ENCODE measurements at places on chromosomes 7 and 10.
A peak's percentile ranks its signal among the peaks of the same experiment; 100 is the strongest.

GRCh38 chr7:55055479-55055878, 36.7 kb downstream of the EGFR start:
- peak overlapping the region; percentile 96 for H3K27ac ChIP-seq
- no peak overlapping the region for H3K4me3 ChIP-seq
- H3K36me3 ChIP-seq = peaks cover 88% of the 10 kb centered on the region
- H3K4me1 ChIP-seq = peaks cover 86% of the 10 kb centered on the region

DNA sequence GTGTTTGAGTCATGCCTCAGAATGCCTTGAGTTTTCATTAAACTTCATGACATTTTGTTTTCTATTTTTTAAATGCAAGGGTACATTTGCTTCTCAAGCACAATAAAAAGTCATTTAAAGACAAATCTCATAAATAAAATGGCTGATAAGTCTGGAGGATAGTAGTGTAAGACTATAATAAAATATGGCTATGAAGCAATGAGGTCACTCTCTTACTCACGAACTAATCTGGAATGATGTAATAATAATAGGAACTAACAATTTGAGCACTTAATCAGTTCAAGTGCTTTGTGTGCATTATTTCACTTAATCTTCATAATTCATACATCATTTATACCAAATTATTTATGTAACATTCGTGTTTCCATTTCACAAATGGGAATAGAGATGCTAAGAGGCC, 149.3 kb upstream of the CTTNBP2 start:
- no peak for DNase-seq
- H3K27me3 ChIP-seq = no peaks in the 10 kb centered on the region
- no peaks in the 10 kb centered on the region for H3K4me1 ChIP-seq
- no peak overlapping the region for H3K4me3 ChIP-seq

DNA sequence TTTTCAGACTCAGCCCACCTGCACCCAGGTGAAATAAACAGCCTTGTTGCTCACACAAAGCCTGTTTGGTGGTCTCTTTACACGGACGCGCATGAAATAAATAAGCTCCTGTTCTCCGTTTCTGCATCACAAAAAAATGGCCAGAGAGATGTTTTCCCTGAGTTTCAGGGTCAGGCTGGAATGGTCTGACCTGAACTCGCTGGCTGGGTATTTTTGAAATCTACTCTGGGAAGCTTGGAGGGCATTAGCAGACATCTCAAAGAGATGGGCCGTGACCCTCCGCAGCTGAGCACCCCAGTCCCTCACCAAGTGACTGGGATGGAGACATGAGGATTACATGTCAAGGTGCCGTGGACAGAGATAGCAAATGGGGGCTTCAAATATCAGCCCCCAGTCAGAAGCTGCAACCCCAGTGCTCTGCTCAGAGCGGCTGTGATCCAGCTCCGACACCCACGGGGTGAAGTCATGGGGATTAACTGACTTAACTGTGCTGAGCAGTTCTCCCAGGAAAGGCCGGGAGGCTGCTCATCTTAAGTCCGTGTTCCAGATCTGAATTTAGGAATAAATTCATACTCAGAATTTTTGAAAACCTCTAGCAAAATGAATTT, 22.3 kb downstream of the CALML5 start:
- no peaks in the 10 kb centered on the region for H3K27me3 ChIP-seq
- no peaks in the 10 kb centered on the region for H3K4me1 ChIP-seq
- no peak overlapping the region for H3K27ac ChIP-seq
- DNase-seq = no peak
- no peak overlapping the region for H3K4me3 ChIP-seq

GRCh38 chr7:127770885-127771284, 118.9 kb downstream of the SND1 start:
- peaks cover 21% of the 10 kb centered on the region for H3K36me3 ChIP-seq
- H3K27me3 ChIP-seq = no peaks in the 10 kb centered on the region
- peaks cover 4% of the 10 kb centered on the region for H3K4me1 ChIP-seq
- H3K4me3 ChIP-seq = no peak overlapping the region

- no peaks in the 10 kb centered on the region for H3K27me3 ChIP-seq
- H3K4me1 ChIP-seq = no peaks in the 10 kb centered on the region
- H3K36me3 ChIP-seq = no peaks in the 10 kb centered on the region
- peak overlapping the region; percentile 88 for H3K4me3 ChIP-seq
- peak overlapping the region; percentile 62 for H3K27ac ChIP-seq
Observed at GRCh38 chr10:74824900-74825370, 1.5 kb upstream of the KAT6B start.

DNA sequence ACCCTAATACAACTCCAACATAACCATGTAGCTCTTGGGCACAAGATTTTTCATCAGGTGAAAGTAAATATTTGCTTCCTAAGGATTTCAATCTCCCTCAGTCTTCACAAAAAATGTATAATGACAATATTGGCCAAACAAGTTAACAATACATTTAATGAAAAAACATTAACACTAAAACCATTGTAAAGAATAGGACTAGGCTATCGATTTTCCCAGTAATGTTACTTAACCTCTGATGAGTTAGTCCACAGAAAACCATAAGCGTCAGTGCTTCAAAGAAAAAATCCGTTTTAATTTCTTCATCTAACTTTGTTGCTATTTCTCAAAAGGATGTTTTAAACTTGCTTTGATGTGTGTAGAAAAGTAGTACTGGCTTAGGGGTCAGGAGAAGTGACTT, 1.2 kb downstream of the ZNF33B start:
- no peaks in the 10 kb centered on the region for H3K27me3 ChIP-seq
- DNase-seq = no peak
- peak overlapping the region; percentile 81 for H3K27ac ChIP-seq
- H3K4me1 ChIP-seq = peaks cover 18% of the 10 kb centered on the region
- H3K36me3 ChIP-seq = peaks cover 35% of the 10 kb centered on the region
- H3K4me3 ChIP-seq = peak overlapping the region; percentile 76

- peaks cover 21% of the 10 kb centered on the region for H3K4me1 ChIP-seq
- no peaks in the 10 kb centered on the region for H3K27me3 ChIP-seq
- DNase-seq = peak; percentile 75
- H3K27ac ChIP-seq = peak overlapping the region; percentile 49
- H3K4me3 ChIP-seq = no peak overlapping the region
Observed at GRCh38 chr7:47379629-47380324, 202.1 kb downstream of the TNS3 start.

- H3K27ac ChIP-seq = no peak overlapping the region
- DNase-seq = no peak
- peaks cover 3% of the 10 kb centered on the region for H3K36me3 ChIP-seq
- H3K27me3 ChIP-seq = no peaks in the 10 kb centered on the region
Observed at GRCh38 chr7:23696916-23697441, 13.0 kb upstream of the STK31 start.

- H3K4me3 ChIP-seq = peak within 1 kb of the TSS; percentile 5
- H3K27me3 ChIP-seq = no peaks in the 10 kb centered on the region
- H3K36me3 ChIP-seq = no peaks in the 10 kb centered on the region
- DNase-seq = no peak
Observed at GRCh38 chr10:67837541-67838314, at the start of gene DNAJC12. DNAJC12 (minus strand) TSS chr10:67838188; CDS start chr10:67838011, 177 bp downstream.

GRCh38 chr10:125857185-125857760, 23.8 kb downstream of the DHX32 start:
- H3K36me3 ChIP-seq = peaks cover 45% of the 10 kb centered on the region
- H3K4me1 ChIP-seq = no peaks in the 10 kb centered on the region
- no peak overlapping the region for H3K4me3 ChIP-seq
- no peak overlapping the region for H3K27ac ChIP-seq
- DNase-seq = no peak

- H3K27ac ChIP-seq = no peak overlapping the region
- H3K36me3 ChIP-seq = peaks cover 100% of the 10 kb centered on the region
- DNase-seq = no peak
- H3K4me1 ChIP-seq = no peaks in the 10 kb centered on the region
- H3K4me3 ChIP-seq = no peak overlapping the region
Observed at GRCh38 chr7:36423633-36424032, 34.0 kb downstream of the ANLN start.

- H3K27ac ChIP-seq = no peak overlapping the region
- no peak for DNase-seq
- H3K4me1 ChIP-seq = peaks cover 15% of the 10 kb centered on the region
- no peaks in the 10 kb centered on the region for H3K36me3 ChIP-seq
Observed at GRCh38 chr7:46224363-46224762, 303.3 kb upstream of the IGFBP3 start.

DNA sequence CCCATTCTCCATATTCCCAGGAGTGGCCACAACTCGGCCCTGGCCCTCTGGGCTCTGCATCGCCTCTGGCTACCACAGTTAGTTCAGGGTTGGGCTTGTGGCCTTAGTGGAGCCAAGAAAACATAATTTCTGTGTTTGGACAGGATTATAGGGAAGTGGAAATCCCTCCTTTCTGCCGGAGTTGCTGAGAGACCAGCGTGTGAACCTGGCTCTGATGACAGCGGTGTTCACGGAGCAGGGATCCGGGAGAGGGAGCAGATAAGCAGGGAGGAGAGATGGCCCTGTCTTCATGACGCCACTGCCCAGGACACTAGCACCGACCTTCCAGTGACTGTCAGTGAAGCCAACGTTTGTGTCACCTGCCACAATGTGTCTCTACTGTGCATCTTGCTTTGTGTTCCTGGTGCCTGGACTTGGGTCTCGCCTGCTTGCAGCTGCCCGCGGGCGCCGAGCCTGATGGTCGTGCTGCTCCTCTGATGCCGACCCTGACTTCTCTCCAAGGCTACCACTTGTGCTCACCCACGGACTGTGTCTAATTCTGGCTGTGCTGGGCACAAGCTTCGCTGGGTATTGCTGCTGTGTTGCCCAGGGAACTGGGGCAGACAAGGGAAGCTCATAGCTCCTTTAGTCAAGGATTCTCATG, 67.0 kb upstream of the VIPR2 start:
- H3K27me3 ChIP-seq = no peaks in the 10 kb centered on the region
- H3K4me3 ChIP-seq = no peak overlapping the region
- no peaks in the 10 kb centered on the region for H3K36me3 ChIP-seq
- no peak overlapping the region for H3K27ac ChIP-seq
- no peak for DNase-seq
- no peaks in the 10 kb centered on the region for H3K4me1 ChIP-seq

GRCh38 chr7:2953588-2954407, 89.9 kb downstream of the CARD11 start:
- no peaks in the 10 kb centered on the region for H3K27me3 ChIP-seq
- no peaks in the 10 kb centered on the region for H3K36me3 ChIP-seq
- H3K4me3 ChIP-seq = no peak overlapping the region
- DNase-seq = no peak
